Fibroblast of skin of right biceps (primary cell): ENCODE measurements at places on chromosomes 7 and 10.

- DNase-seq = peak; percentile 61
Observed at GRCh38 chr10:32985775-32986350, 27.8 kb upstream of the ITGB1 start.

- DNase-seq = no peak
Observed at GRCh38 chr10:128209862-128210214, 83.6 kb upstream of the MKI67 start.

GRCh38 chr10:112229096-112229495 is 45.5 kb upstream of the GPAM start:
- DNase-seq = peak; percentile 67

DNA sequence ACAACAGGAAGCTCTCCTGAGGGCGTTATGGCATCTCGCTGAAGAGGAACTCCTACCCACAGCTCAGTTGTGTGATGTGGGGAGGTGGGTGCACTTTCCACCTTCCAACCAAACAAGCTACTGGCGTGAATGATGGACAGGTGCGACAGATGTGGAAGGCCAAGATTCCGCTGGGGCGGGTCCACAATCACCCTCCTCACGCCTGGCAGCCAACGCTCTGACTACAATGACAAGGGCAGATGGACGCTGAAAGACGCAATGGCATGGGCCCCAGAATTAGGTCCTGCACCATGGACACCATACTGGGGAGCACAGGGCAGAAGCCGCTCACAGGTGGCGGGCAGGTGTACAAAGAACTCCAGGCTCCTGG is 282.5 kb downstream of the PRPF18 start:
- no peak for DNase-seq

- no peak for DNase-seq
Observed at GRCh38 chr7:5300366-5300765, 17.6 kb downstream of the SLC29A4 start.

DNA sequence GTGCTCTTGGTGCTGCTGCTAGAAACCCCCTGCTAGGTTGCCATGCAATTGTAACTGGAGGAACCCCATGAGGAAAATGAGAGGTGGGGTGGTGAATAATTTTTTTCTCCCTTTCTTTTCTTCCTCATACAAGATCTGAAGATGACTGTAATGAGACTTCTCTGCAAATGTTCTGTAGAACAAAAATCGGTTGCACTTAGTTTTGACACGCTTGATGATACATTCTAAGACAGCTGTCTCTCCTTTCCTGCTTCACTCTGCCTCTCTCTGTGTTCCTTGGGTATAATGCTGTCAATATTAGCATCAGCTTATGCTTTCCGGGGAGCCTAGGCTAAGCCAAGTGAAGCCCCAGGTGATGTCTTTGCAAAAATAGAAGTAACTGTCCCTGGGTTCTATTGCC is 721.5 kb downstream of the POM121L12 start:
- no peak for DNase-seq

DNA sequence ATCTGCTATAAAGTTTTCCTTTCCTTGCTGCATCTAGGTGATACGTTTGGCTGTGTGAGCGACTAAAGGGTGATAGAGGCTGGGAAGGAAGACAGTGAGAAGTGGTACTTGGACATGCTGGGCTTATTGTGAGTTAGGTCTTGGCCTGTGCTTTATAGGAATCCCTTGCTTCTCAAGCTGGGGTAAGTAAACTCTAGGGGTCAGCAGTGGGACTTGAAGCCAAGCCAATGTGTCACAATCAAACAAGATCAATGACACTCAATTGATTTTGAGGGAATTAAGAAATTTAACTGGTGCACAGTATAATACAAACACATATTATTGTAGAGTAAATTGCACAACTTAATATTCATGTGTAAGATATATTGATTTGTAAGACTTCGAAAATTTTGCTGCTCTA is 155.8 kb upstream of the AOAH start:
- DNase-seq = no peak
